Hematopoietic multipotent progenitor cell (in vitro differentiated cells): ENCODE measurements at places on chromosomes 12 and 14.

DNA sequence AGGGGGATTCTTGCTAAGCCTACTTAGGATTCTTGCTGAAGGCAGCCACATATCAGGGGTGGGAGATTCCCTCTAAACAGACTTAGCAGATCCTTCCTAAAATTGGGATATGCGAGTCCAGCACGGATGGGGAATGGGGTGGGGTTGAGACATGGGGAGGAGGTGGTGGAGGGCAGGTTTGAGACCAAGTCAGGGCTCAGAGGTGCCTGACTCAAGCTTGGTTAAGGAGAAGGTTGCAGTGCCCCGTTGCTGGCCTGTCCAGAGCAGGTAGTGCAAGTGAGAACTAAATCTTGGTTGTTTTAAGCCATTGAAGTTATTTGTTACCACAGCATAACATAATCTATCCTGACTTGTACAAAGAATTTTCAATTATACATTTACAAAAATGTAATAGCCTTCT is 359.7 kb downstream of the AACS start:
- DNase-seq, result no peak

- DNase-seq, result no peak
Measured at GRCh38 chr12:107418981-107419380, 266.6 kb upstream of the PWP1 start.

DNA sequence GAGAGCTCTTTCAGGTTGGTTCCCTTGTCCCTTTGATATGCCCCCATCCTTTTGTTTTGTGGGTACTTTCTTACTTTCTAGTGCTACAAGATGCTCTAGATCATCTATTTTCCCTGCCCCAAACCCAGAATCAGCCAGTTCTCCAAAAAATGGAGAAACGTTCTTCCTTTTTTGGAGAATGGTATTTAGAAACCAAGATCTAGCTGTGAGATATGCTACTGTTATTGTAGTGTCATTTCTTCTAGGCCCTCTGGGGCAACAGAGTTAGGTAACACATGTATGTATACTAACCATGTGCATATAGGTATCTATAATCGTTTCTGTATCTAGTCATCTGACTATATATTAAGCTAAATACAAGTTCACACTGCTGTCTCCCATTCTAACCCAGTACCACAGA is 6.9 kb upstream of the IGFBP6 start:
- no peak for DNase-seq

DNA sequence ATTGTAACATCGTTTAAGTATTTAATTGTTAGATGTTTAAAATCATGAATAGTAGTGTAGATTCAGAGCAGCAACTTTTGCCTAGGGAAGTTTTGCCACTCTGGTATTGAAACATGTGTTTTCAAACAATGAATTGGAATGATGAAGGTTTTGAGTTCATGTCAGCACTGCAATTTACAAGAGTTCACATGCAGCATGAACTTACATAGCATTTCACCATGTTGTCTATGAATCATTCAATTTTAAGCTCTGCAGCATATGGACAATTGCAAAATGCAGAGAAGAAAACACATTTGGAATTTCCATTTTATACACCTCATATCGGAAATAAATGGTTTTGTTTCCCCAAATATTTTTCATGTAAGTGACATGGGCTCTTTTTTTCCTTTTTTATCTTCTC is 170.7 kb upstream of the CDKN3 start:
- DNase-seq, result no peak

DNA sequence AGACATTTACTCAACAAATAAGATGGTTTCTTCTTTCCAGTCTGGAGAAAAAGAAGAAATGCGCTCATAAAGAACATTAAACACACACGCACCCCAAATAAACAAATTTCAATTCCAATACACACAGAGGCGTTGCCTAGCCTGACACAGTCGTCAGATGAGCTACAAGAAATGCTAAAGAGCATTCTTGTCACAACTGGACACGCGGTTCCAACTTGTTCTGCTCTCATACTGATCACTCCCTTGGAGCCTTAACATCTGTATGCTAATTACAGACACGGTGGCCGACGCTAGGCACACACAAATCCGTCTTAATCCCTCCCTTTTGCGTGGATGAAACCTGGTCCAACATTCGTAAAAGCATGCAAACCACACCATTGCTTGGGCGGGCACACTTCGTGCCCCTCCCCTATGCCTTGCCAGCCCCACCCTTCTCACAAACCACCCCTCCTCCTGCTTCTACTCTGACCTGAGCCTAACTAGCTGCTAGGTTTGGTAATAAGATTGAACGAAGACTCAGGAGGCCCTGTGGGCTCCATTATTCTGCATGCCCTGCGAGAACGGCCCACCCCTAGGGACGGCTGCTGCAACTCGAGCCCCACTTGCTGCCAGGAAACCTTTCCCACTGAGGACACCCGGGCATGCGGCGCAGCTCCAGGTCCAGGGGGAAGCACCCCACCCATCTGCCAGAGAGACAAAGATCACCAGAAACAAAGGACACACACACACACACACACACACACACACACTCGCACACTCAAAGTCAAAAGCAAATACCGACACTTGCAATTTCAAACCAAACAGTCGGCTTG is 1.2 kb downstream of the KCNK10 start:
- DNase-seq, result no peak

GRCh38 chr12:51307655-51308593 is 16.1 kb downstream of the BIN2 start:
- DNase-seq, result peak; percentile 33

GRCh38 chr14:103858063-103858781 is 10.8 kb upstream of the PPP1R13B start:
- no peak for DNase-seq

DNA sequence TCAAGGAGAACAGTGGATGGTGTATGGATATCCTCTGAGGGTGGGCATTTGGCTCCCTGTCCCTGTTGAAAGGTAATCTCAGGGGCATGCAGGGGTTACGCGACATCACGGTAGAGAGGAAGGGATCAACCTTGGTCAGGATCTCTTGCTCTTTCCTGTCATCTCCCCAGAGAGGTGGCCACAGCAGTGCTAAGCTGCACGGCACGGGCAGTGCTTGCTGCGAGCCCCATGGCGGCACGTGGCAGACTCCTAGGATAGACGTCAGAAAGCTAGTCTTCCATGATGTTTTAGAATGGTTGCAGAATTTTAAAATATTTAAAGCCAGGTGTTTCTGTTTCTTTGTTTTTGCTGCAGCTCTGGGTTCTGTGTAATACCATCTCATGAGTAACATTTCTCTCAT is 41.0 kb downstream of the DYNC1H1 start:
- DNase-seq, result no peak

DNA sequence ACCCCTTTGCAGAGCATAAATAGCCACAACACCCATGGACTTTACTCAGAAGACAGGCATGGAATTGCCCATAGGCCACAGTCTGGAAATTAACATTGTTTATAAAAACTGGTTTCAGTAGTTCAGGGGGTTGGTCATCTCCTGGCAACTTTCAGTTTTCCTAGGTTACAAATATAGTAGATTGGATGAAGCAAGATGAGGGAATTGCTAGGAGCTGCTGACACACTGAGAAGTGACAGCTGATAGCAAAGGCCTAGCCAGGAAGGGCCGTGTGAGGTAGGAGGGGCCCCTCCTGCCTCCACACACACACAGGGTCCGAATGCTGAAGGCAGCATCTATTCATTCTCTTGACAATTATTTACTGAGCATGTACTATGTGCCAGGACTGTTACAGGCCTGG is 8.3 kb downstream of the GALNT16 start:
- no peak for DNase-seq

DNA sequence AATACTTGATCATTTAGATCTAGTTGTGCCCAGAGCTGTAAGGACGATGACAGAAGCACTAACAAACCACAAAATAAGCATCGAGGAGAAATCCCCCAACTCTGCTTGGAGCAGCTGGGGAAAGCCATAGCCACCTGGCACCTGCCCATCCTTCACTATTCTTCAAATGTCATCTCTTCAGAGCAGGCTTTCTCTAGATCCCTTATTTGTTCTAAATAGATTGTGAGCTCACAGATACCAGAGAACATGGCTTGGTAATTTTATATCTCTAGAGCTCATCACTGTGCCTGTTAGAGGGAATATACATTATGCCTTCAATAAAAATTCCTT is 50.9 kb downstream of the GRIP1 start:
- no peak for DNase-seq

- DNase-seq, result no peak
Measured at GRCh38 chr12:79874665-79875064, 60.2 kb downstream of the PPP1R12A start.

- DNase-seq, result no peak
Measured at GRCh38 chr12:80513211-80513610, 69.2 kb downstream of the PTPRQ start.

DNA sequence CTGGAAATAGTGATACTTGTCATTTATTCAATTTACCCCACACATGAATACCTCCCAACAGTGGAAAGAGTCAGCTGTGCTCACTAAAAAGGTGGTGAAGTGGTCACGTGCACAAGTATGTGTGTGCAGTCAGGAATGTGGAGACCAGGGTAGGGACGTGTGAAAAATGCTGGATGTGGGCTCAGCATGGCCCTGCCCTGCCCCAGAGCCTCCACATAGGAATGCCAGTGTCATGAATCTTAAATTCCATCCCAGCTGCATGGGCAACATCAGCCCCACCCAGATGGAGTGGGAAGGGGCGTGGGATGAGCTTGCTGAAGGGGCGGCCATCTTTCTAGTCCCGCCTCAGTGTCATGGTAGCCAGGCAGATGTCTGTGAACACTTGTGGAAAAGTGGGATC is 87.7 kb downstream of the C12orf75 start:
- DNase-seq, result no peak

DNA sequence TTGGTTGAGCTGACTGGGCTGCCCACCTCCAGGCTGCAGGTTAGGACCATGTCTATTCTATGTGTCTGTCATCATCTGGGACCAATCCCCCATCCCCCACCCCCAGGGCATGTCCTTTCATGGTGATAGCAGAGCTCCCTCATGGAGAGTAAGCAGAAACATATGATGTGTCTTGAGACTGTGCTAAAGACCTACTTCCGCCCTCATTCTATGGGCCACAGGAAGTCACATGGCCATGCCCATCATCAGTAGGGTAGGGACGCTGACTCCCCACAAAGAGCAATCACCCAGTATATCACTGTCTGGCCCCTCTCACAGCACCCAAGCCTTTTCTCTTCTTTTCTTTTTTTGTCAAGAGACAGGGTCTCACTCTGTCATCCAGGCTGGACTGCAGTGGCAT is 99.7 kb downstream of the CMKLR1 start:
- DNase-seq, result no peak

DNA sequence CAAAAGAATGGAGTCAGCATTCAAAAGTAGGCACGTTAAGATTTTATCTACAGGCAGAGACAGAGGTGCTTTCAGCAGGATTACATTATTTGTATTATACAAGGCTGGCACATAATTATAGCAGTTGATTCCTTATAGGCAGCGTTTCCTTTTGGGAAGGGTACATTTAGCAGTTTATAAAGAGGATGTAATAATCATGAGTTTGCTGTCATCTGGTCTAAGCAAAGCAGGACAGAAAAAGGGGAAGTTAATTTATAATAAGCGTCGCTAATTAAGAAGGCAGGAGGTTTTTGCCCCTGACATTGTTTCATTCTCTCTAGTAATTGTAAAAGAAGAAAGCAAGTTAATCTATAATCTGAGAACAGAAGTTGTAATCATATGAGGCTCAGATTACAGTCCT is 259.9 kb upstream of the MDGA2 start:
- DNase-seq, result no peak

DNA sequence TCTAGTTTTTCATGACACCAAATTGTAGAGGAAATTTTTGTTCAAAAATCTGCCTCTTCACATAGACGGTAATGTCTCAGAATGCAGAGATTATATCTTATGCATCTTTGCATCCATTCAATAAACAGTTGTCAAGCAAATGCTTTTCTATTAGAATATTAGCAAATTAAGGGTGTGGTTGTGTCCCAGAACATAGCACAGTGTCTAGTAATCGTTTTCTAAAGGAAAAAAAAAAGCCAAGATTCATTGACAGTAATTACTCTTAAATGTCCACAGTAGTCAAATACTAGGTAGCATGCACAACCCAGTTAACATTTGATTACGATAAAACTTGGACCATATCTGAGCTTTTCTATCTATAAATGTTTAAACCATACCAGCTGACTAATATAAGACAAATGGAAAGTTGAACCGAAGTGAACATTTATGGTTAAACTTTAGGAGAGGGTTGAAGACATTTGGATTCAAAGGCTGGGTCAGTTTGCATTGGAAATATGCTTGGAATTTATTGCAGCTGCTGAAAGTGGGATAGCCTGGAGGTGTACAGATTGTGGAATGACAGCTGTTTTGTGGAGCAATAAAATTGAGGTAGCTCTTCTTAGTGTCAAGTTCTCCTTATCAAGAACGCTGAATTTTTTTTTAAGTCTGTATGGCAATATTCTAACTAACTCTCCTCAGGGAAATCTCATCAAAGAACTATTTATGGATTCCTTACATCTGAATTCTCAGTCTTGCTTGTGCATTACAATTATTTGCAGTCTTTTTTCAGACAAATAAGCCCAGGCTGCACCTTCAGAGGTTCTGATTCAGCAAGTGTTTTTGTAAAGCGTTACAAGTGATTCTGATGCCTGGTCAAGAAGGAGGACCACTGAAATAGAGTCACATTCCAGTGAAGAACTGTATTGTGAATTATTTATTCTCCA is 66.7 kb upstream of the ATP2B1 start:
- DNase-seq, result no peak

GRCh38 chr12:4030929-4031702 is 157.9 kb upstream of the PARP11 start:
- DNase-seq, result peak; percentile 85

- DNase-seq, result peak; percentile 37
Measured at GRCh38 chr12:52358575-52359350, 8.5 kb downstream of the KRT85 start.
